ENCODE measurements at places on chromosomes 4 and X.

GRCh38 chr4:46550471-46550870 is 160.5 kb upstream of the GABRA2 start:
- no peak for DNase-seq

GRCh38 chr4:148300877-148301276 is 141.3 kb downstream of the NR3C2 start:
- no peak for DNase-seq

- DNase-seq: no peak
Measured at GRCh38 chr4:154506253-154506652, 14.7 kb upstream of the DCHS2 start.

DNA sequence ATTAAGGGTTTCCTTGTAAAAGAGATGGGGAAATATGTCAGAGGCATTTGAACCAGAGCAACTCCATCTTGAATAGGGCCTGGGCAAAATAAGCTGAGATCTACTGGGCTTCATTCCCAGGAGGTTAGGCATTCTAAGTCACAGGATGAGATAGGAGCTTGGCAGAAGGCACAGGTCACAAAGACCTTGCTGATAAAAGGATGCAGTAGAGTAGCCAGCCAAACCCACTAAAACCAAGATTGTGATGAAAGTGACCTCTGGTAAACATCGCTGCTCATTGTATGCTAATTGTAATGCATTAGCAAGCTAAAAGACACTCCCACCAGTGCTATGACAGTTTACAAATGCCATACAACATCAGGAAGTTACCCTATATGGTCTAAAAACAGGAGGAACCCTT is 1390.3 kb downstream of the RAPGEF2 start:
- DNase-seq: no peak

DNA sequence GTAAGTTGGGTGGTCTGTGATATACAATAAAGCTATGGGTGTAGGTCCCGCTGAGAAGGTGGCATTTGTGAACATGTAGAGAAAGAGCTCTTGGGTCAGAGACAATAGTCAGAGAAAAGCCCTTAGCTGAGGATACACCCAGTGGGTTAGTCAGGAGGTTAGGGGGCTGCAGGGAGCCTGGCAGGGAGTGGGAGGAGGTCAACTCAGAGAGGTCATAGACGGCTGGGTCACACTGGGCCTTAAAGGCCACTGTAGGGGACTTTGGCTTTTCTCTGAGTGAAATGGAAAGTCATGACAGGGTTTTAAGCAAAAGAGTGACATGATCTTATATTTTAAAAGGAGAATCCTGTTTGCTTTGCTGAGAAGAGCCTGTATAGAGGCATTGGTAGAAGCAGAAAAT is 16.7 kb downstream of the MGST2 start:
- no peak for DNase-seq

GRCh38 chr4:103091601-103092223 is 7.9 kb downstream of the BDH2 start:
- DNase-seq: no peak

GRCh38 chr4:76445911-76446310 is 10.9 kb downstream of the SHROOM3 start:
- DNase-seq: no peak

Data from RWPE2 (cell line).